ENCODE measurements at places on chromosomes 1 and 21.
A peak's percentile ranks its signal among the peaks of the same experiment; 100 is the strongest.

GRCh38 chr21:41431788-41432548 is 5.9 kb downstream of the MX1 start:
- DNase-seq: no peak

DNA sequence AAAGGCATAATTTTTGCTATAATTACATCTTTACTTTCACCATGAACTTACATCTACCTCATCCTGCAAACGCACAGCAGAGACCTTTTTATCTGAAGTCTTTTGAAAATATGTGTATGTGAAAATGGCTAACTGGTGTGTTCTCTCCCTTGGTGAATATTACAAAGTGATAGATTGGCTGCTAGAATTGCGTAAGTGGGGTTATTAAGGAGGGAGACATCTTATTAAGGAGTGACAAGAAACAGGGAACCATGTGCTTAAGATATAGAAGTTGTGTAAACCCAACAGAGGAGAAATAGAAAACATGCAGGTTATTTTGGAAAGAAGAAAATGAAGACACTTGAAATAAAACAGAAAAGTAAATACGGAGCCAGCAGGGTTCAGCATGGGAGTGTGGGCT is 7.8 kb downstream of the KCNJ15 start:
- no peak for DNase-seq

DNA sequence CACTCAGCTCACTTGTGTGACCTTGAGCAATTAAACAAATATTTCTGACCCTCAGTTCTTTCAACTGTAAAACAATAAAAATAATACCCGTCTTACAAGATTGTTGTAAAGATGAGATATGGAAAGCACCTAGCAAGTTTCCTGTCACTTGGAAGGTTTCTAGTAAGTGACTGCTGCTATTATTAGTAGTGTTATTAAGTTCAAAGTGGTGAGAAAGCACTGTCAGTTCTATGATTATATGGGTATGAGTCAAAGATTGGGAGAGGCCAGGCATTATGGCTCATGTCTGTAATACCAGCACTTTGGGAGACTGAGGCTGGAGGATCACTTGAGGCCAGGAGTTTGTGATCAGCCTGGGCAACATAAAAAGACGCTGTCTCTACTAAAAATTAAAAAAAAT is 145.4 kb downstream of the C1orf21 start:
- no peak for DNase-seq

DNA sequence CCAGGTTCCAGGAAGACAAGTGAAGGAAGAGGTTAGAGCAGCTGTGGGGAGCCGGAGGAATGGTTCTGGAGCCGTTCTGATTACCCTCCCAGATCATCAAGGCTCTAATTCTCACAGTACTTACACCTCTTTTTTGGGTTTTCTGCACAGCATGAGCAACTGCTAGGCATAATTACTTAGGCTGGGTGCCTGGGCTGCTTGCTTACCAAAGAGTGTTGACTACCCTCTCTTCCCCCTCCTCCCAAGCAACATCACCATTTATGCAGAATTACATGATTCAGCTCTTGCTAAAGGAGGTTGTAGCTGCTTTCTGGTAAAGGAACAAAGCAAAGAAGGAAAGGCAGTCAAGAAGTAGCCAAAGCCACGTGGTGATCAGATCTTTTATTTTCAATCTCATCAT is 397.2 kb downstream of the KCNH1 start:
- DNase-seq: no peak

DNA sequence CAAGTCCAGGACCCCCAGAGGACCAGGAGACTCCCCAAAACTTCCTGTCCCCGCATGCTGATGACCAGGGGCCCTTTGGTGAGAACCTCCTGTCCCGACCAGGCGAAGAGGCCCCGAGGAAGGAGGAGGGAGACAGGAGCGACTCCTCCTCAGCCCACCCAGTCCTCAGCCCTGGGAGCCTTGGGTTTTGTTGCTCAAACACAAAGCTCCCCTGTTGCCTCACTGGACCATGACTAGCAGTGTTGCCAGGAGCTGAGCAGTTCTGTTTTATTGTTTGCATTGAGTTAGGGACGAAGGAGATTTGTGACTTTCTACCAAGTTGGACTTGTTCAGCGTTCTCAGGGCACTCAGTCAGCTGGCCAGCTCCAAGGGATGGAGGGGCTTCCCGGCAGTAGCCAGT is 10.0 kb downstream of the UMODL1 start:
- no peak for DNase-seq

GRCh38 chr21:33025489-33026442 is at the start of gene OLIG2:
Gene OLIG2 (plus strand): TSS chr21:33025935. CDS start chr21:33026863, 928 bp downstream.
- DNase-seq: peak; percentile 99

GRCh38 chr21:39882151-39882838 is 15.1 kb downstream of the PCP4 start:
- DNase-seq: no peak

DNA sequence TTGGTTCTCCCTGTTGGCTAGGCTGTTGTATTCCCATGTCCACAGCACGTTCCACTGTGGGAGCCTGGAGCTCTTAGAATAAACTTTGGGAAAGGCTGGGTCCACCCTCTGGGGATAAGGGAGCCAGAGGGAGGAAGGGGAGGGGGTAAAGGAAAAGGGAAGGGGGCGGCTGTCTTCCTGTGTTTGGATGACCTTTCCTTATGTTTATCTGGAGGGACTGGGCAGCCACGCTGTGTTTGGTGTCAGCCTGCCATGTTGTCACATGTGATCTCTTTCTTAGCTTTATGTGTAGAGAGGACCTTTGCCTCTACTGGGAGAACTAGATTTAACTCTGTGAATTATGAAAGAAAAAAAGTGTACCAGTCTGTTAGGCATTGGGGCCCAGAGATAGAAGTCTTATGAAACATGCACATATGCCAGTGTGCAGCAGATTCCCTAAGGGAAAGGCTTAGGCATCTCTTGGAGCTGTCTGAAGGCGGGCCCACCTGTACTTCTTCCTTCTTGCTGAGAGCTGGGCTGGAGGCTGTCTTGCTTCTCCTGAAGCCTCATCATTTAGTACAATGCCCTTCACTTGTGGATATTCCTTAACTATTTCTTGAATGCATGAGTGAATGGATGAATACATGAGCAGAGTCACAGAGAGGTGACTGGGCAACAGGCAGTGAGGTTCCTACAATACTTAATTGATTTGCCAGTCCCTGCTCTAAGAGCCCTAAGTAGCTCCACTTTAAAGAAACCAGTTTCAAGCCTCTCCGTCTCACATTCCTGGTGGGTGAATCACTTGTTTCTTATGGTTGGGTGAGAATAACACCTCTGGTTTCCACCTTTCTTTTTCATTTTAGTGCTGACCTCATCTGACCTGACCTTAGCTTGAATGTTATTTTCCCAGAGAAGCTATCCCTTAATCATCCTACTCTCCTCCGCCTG is 62.5 kb upstream of the ARHGAP29 start:
- DNase-seq: peak; percentile 8

DNA sequence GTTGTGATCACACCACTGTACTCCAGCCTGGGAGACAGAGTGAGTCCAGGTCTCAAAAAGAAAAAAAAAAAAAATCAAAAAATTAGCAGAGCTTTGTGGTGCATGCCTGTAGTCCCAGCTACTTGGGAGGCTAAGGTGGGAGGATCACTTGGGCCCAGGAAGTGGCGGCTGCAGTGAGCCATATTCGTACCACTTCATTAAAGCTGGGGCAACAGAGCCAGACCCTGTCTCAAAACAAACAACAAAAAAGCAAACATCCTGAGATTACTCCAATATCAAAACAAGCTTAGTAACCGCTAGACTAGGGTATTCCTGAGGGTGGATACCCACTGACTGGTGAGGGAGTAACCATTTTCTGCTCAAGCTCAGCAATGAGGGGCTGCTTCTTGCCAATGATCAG is 12.9 kb upstream of the THRAP3 start:
- no peak for DNase-seq

GRCh38 chr1:185280589-185280988 is 36.5 kb downstream of the IVNS1ABP start:
- DNase-seq: no peak

GRCh38 chr1:20696397-20697333 is 21.1 kb downstream of the KIF17 start:
- DNase-seq: peak; percentile 97

DNA sequence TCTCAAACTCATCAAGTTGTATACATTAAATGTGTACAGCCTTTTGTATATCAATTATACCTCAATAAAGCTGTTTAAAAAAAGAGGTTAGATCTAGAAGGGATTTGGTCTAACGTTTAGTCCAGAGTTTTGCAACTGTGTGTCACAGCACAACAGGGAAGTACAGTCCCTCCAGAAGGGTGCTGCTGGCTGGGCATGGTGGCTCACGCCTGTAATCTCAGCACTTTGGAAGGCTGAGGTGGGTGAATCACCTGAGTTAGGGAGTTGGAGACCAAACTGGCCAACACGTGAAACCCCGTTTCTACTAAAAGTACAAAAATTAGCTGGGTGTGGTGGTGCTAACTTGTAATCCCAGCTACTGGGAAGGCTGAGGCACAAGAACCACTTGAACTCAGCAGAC is 78.3 kb upstream of the HAO2 start:
- DNase-seq: no peak

DNA sequence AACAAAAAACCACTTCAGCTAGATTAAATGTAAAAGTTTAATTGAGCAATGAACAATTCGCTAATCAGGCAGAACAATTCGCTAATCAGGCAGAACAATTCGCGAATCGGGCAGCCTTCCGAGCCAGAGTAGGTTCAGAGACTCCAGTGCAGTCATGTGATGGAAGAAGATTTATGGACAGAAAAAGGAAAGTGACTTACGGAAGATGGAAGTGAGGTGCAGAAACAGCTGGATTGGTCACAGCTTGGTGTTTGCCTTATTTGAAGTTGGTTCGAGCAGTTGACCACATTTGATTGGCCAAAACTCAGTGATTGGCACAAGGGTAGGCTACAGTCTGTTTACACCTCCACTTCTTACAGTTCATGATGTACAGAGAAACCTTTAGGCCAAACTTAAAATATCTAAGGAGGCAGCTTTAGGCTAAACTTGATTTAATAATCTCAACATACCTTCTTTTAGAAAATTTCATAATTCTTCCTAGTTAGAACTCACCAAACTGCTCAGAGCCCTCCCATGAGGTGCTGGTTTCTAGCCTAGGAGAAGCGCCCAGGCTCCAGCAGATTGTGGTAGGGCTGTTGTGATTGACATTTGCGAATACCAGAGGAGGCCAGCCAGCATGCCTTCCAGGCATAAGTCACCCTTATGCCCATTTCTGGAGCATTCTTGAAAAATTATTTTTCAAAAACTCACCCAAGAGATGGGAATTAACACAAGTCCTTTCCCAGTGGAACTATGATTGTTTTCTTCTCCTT is 22.8 kb upstream of the KCNC4 start:
- DNase-seq: no peak

GRCh38 chr1:101344745-101345144 is 107.9 kb downstream of the S1PR1 start:
- DNase-seq: no peak

GRCh38 chr1:55305735-55306134 is 90.6 kb upstream of the USP24 start:
- no peak for DNase-seq

GRCh38 chr1:47002211-47002610 is 21.3 kb upstream of the CYP4X1 start:
- DNase-seq: no peak

DNA sequence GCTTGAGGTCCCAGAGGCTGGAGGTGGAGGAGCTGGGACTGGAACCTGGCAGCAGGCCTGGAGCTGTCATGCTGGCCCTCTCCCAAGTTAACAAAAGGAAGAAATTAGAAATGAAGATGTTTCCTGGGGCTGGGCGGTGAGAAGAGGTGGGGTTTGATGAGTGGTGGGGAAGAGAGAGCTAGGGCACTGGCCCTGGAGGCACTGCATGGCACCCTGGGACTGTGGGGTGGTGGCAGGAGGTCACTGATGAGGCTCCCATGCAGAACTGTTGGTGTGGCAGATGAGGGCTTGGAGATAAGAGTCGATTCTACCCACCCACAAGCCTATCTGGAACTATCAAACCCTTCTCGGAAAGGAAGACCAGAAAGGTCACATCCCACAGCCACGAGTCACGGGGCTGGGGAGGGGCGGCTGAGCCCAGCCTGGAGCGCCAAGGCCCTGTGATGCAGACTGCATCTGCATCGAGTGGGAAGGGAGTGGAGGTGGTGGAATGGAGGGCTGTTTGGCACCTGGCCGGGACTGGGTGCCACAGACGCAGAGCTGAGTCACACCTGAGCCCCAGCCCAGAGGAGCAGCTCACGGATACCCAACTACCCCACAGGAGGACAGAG is 29.4 kb downstream of the MRPL37 start:
- DNase-seq: peak; percentile 61

DNA sequence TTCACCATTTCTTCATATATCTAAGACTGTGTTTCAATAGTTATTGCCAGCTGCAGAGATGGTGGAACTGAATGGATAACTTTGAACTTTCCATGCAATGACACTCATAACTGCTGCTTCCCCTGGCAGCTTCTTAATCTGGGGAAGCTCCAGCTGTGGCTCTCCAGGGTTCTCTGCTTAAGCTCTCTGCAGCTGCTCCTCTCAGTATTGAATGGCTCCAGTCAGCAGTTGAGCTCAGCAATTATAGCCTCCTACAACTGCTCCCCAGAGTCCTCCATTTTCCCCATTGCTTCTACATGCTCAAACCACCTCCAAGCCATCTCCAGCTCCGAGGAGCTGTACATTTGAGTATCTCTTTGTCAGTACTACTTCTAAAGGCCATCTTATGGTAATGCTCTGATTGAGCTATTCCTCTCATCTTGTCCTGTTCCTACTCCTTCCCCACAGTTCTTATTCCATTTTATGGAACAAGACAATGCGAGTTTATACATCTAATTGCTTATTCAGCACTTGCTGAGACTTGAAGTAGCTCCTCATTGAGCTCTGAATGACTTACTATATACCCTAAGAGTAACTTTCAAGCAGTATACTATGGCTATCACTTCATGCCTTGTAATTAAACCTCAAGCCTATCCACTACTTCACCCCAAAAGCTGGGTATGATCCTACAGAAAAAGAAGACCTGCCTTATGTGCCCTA is 362.4 kb downstream of the NEGR1 start:
- peak; percentile 9 for DNase-seq

GRCh38 chr1:150931773-150932172 is 5.6 kb downstream of the SETDB1 start:
- no peak for DNase-seq

DNA sequence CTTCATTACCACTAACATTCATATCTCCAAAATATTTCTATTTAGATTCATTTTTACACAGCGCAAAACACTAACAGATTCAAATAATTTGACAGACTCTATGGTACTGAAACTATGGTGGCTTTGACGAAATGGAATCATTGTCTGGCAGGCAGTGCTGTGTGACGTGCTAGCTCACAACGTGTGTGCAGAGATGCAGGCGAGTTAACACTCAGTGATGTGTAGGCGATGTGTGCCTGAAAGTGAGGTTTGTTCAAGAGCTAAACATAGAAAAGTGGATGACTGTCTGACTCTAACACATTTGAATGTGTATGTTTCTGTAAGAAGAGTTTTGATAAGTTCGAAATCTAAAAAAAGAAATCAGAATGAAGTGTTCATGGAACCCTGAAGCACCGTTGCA is 97.7 kb downstream of the RYR2 start:
- DNase-seq: no peak

DNA sequence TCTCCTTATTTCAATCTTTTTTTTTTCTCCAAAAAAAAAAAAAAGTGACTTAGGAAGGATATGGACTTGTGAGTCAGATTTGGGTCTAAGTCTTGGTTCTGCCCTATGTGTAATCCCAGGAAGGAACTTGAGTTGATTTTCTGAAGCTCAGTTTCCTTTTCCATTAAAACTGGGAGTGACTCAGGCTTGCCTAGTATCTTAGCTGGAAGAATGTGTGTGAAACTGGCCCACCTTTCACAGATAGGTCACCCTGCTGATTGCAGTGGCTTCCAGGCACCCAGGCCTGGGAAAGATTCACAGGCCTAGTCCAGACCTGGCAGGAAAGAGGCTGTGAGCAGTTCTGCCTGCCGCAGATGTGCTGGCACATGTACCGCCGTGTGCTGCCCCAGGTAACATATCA is 218.3 kb upstream of the HOOK1 start:
- no peak for DNase-seq

GRCh38 chr1:39110325-39110851 is 84.2 kb downstream of the NDUFS5 start:
- DNase-seq: no peak

All from H7 (cell line).